ENCODE measurements at places on chromosomes 3 and 15. TPM values are rescaled to one million over a fixed set of nuclear protein-coding genes. Genes with fewer than 3 reads are reported as not detected.
A peak's percentile ranks its signal among the peaks of the same experiment; 100 is the strongest.

The LRRC3B gene
- total RNA-seq, result under 0.01 TPM

The RBM15B gene
- total RNA-seq, result 40.1 TPM

The CD200 gene
- 16.4 TPM for total RNA-seq

The DGKG gene
- total RNA-seq, result 15.0 TPM

The SV2B gene
- total RNA-seq, result 1.5 TPM

The CP gene
- 5.0 TPM for total RNA-seq

The CAMKV gene
- not detected for total RNA-seq

The PLA2G4D gene
- not detected for total RNA-seq

- DNase-seq, result no peak
- no peak overlapping the region for H3K4me3 ChIP-seq
- H3K36me3 ChIP-seq, result no peaks in the 10 kb centered on the region
- no peaks in the 10 kb centered on the region for H3K4me1 ChIP-seq
- no peaks in the 10 kb centered on the region for H3K27me3 ChIP-seq
- no peak overlapping the region for H3K27ac ChIP-seq
Observed at GRCh38 chr15:77327168-77327567, 92.7 kb downstream of the PEAK1 start.

DNA sequence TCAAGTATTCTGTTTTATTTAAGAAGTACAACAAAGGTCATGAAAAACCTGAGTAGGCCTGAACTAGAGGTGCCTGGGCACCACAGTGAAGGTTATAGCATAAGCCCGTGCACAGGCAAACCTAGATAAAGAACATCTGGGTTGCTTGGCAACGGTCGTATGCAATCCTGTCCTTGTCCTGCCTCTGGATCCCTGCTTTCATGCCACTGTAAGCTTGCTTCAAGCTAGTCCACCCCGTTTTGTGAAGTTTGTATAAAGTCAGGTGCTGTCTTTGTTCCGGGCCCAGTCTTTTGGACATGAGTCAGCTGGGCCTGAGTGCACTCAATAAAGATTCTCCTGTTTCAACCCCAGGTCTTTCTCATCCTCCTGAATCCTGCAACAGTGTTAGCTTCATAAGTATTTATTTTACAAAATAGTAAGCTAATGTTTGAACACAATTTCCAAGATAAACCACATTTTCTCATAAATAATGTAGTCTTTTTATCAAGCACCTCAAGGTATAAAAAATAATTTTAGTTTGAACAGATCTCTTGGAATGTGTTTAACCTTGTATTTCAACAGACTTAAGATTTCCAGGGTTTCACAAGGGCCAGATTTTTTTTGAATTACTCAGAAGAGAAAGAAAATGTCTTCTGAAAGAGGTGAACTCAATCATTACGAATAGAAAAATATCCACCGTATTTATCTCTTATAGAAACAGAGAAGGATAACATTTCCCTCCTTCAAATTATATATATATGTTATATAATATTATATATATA, 14.3 kb upstream of the SLC9C1 start:
- H3K4me3 ChIP-seq, result no peak overlapping the region
- DNase-seq, result peak; percentile 36
- H3K4me1 ChIP-seq, result peaks cover 3% of the 10 kb centered on the region
- H3K27ac ChIP-seq, result no peak overlapping the region

- no peaks in the 10 kb centered on the region for H3K4me1 ChIP-seq
- H3K27me3 ChIP-seq, result no peaks in the 10 kb centered on the region
- H3K36me3 ChIP-seq, result no peaks in the 10 kb centered on the region
- DNase-seq, result no peak
- H3K27ac ChIP-seq, result no peak overlapping the region
Observed at GRCh38 chr3:17820275-17820674, 77.8 kb upstream of the TBC1D5 start.

GRCh38 chr3:168722091-168722490, 626.4 kb upstream of the GOLIM4 start:
- H3K27ac ChIP-seq, result no peak overlapping the region
- H3K36me3 ChIP-seq, result no peaks in the 10 kb centered on the region
- no peaks in the 10 kb centered on the region for H3K4me1 ChIP-seq
- H3K27me3 ChIP-seq, result no peaks in the 10 kb centered on the region
- DNase-seq, result no peak
- no peak overlapping the region for H3K4me3 ChIP-seq

- H3K36me3 ChIP-seq, result no peaks in the 10 kb centered on the region
- H3K4me3 ChIP-seq, result peak overlapping the region; percentile 62
- H3K27me3 ChIP-seq, result no peaks in the 10 kb centered on the region
- H3K4me1 ChIP-seq, result no peaks in the 10 kb centered on the region
Observed at GRCh38 chr3:13419505-13420044, 547 bp downstream of the NUP210 start.

- DNase-seq, result no peak
- H3K27ac ChIP-seq, result no peak overlapping the region
- no peaks in the 10 kb centered on the region for H3K36me3 ChIP-seq
- no peak overlapping the region for H3K4me3 ChIP-seq
- no peaks in the 10 kb centered on the region for H3K27me3 ChIP-seq
Observed at GRCh38 chr3:169624533-169624972, 39.0 kb downstream of the MECOM start.

GRCh38 chr3:98982351-98982750, 80.9 kb upstream of the DCBLD2 start:
- no peaks in the 10 kb centered on the region for H3K27me3 ChIP-seq
- H3K36me3 ChIP-seq, result no peaks in the 10 kb centered on the region
- H3K27ac ChIP-seq, result no peak overlapping the region
- DNase-seq, result no peak
- H3K4me1 ChIP-seq, result no peaks in the 10 kb centered on the region
- no peak overlapping the region for H3K4me3 ChIP-seq

DNA sequence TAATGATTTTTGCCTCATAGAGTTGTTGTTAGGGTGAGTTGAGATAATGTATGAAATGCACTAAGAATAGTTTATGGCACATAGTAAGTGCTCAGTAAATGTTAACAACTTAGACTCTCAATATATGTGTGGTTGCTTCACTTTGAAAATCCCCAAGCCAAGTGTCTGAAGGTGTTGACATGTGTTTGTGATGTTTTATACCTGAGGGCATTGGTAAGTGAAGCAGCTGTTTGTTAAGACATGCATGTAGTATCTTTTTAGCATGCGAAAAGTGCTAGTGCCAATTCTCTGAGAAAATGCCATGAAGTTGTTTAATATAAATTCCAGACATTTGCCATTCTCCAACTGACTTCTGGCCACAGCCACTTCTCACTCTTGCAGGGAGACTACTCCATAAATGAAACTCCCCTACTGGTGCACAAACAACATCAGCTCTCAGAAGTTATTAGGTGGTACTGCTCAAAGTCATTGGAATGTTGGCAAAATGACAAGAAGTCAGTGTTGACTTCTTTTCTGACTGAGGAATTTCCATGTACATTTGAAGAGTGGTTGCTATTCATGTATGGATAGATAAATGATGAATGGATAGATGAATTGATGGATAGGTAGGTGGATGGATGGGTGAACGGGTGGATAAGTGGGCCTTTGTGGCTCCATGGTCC, 103.6 kb upstream of the NUDT16 start:
- H3K27me3 ChIP-seq, result no peaks in the 10 kb centered on the region
- H3K4me1 ChIP-seq, result peaks cover 7% of the 10 kb centered on the region
- no peaks in the 10 kb centered on the region for H3K36me3 ChIP-seq

GRCh38 chr3:30606301-30607031, at the start of gene TGFBR2:
TGFBR2 (plus strand) TSS chr3:30606601; CDS start chr3:30606884, 283 bp downstream.
- H3K36me3 ChIP-seq, result no peaks in the 10 kb centered on the region
- H3K27me3 ChIP-seq, result no peaks in the 10 kb centered on the region
- peak within 1 kb of the TSS; percentile 67 for H3K4me3 ChIP-seq
- peak within 1 kb of the TSS; percentile 97 for H3K27ac ChIP-seq

DNA sequence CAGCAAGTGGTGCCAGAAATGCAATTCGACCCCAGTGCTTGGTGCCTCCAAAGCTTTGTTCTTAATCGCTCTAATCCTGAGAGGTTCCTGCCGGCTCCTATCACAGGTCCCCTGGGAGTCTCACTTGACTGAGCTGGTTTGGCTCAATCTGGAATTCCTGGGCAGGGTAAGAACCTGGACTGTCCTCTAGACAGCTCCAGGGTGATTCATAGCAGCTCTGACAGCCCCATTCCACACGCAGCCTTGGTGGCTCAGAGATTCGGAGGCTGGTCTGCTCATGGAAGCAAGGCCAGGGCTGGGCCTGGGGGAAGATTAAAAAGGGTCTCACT, 37.9 kb downstream of the MYO5C start:
- DNase-seq, result peak; percentile 79
- peaks cover 8% of the 10 kb centered on the region for H3K36me3 ChIP-seq
- H3K27me3 ChIP-seq, result no peaks in the 10 kb centered on the region
- H3K4me1 ChIP-seq, result peaks cover 18% of the 10 kb centered on the region
- peak overlapping the region; percentile 67 for H3K27ac ChIP-seq

GRCh38 chr15:74159773-74160172, 13.7 kb upstream of the ISLR start:
- no peaks in the 10 kb centered on the region for H3K27me3 ChIP-seq
- H3K36me3 ChIP-seq, result no peaks in the 10 kb centered on the region
- H3K27ac ChIP-seq, result no peak overlapping the region

- no peaks in the 10 kb centered on the region for H3K27me3 ChIP-seq
- no peak overlapping the region for H3K27ac ChIP-seq
- H3K4me3 ChIP-seq, result no peak overlapping the region
Observed at GRCh38 chr3:54670201-54671000, 257.5 kb downstream of the LRTM1 start.

DNA sequence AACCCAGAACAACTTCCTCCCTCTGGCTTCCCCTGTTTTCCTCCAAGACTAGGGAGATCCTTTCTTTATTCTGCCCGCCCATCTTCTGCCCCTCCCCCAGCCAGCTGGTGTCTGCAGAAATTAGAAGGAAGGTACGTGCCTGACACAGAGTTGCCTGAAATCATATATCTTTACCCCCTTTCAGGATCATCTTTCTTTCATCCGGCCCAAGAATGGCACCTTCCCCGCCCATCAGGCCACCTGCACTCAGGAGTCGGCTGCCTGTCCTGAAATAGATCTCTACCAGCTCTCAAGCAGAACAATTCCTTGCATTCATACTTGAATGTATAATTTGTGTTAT, 133.7 kb downstream of the VGLL4 start:
- no peak for DNase-seq
- H3K27me3 ChIP-seq, result no peaks in the 10 kb centered on the region
- H3K36me3 ChIP-seq, result no peaks in the 10 kb centered on the region
- no peak overlapping the region for H3K4me3 ChIP-seq
- peaks cover 69% of the 10 kb centered on the region for H3K4me1 ChIP-seq

DNA sequence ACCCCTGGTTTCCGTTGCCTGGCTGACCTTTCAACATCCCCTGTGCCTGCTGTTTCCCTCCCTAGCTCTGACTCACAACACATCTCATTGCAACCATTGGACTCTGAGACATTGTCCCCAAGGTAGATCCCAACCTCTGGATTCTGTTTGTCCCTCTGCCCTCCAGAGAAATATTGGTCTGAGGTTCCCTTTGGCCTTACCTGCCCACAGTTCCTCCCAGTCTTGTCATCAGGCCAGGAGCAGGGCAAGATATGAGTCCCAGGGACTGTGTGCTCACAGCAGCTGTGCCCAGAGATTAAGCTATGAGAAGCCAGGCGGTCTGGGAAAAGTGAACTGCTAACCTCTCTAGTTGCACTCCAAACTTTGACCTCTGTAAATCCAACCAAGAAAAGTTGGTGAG, 168.2 kb upstream of the NR2F2 start:
- H3K27ac ChIP-seq, result no peak overlapping the region
- no peak overlapping the region for H3K4me3 ChIP-seq
- H3K36me3 ChIP-seq, result no peaks in the 10 kb centered on the region
- DNase-seq, result no peak
- H3K27me3 ChIP-seq, result no peaks in the 10 kb centered on the region
- no peaks in the 10 kb centered on the region for H3K4me1 ChIP-seq

DNA sequence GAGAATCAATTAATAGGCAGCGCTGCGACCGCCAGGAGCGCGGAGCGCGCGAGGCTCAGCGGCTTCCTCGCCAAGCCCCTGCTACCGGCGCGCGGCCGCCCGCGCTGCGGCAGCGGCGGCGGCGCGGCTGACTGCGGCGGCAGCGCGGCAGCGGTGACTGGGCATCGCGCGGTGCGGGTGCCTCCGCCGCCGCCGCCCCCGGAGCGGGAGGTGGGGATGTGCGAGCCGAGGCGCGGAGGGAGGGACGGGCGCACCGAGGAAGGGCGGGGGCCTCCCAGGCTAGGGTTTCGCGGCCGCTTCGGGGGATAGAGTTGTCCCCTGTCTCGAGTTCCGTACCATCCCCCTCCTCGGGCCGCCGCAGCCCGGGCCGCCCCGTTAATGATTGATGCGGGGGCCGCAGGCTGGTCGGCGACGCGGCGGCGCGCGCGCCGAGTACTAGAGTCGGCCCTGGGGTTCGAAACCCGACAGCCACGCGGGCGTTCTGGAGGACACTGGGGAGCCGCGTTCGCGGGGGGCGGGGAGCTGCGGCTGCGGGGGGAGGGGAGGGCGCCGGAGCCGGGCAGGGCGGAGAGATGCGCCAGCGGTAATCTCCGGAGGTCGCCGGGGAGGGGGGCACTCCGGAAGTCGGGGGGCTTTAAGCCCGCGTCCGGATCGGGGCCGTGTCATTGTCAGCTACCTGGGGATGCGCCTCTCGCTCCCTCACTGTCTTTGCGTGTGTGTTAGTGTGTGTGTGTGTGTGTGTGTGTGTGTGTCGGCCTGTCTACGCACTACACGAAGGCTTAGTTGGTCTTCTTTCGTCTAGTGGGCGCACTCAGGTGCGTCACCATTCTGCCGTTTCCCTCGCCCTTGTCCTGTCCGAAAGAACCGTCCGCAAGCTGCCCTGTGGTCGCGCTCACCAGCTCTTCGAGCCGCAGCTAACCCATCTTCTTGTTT, at the start of gene PAQR9:
PAQR9 (minus strand) TSS at position 159 of the 933 bp plus-strand sequence. CDS start 338 bp downstream, outside the sequence.
- H3K36me3 ChIP-seq, result no peaks in the 10 kb centered on the region
- peaks cover 5% of the 10 kb centered on the region for H3K4me1 ChIP-seq
- DNase-seq, result no peak
- no peak within 1 kb of the TSS for H3K27ac ChIP-seq

DNA sequence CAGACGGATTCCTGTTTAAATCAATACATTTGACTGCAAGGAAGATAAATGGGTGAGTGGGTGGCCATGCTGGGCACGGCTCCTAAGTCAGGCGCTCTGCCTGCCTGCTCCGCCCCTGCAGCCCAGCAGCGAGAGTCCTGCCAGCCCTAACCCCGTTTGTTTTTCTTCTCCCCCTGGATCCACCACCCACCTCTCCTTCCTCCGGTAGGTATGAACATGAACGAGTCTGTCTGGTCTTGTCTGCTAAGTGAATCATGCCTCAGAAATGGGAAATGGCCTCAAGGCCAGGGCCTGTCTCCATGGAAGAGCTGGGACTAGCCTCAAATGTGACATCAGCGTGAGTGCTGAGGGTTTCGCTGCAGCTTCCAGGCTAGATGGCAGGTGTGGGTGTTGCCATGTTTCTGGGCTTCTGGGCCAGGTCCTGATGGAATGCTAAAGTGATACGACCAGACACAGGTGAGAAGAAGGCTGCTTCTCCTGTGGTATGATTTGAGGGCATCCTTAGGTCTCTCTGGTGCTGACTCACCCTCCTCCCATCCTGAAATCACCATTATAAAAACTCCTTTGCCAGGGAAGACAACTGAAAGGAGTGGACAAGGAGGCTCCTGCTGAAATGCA, 5.6 kb upstream of the FEM1B start:
- no peak overlapping the region for H3K27ac ChIP-seq
- no peak overlapping the region for H3K4me3 ChIP-seq
- H3K36me3 ChIP-seq, result no peaks in the 10 kb centered on the region
- peaks cover 13% of the 10 kb centered on the region for H3K4me1 ChIP-seq
- no peak for DNase-seq

GRCh38 chr15:85810075-85810474, 15.3 kb upstream of the KLHL25 start:
- H3K27me3 ChIP-seq, result no peaks in the 10 kb centered on the region
- no peaks in the 10 kb centered on the region for H3K36me3 ChIP-seq
- no peak overlapping the region for H3K4me3 ChIP-seq
- no peaks in the 10 kb centered on the region for H3K4me1 ChIP-seq

GRCh38 chr15:65845826-65846519, 23.3 kb upstream of the RAB11A start:
- H3K4me3 ChIP-seq, result no peak overlapping the region
- peaks cover 13% of the 10 kb centered on the region for H3K4me1 ChIP-seq
- no peak overlapping the region for H3K27ac ChIP-seq
- H3K27me3 ChIP-seq, result no peaks in the 10 kb centered on the region
- no peak for DNase-seq

Data from thyroid gland (tissue), 4 donors.